Activated T-helper 1 cell treated with anti-CD3 and anti-CD28 coated beads, Interleukin-2, amount 50 U/mL, for 16 hours (primary cell): ENCODE measurements at places on chromosomes 16 and 17.
A peak's percentile ranks its signal among the peaks of the same experiment; 100 is the strongest.

GRCh38 chr17:12952012-12952411 is 65.8 kb downstream of the ELAC2 start:
- no peak for DNase-seq

GRCh38 chr17:31538080-31538762 is 146.7 kb downstream of the RAB11FIP4 start:
- no peak for DNase-seq

GRCh38 chr17:4477255-4477791 is 21.4 kb upstream of the SPNS2 start:
- no peak for DNase-seq

GRCh38 chr16:81277541-81278080 is 37.2 kb upstream of the GAN start:
- DNase-seq: no peak

DNA sequence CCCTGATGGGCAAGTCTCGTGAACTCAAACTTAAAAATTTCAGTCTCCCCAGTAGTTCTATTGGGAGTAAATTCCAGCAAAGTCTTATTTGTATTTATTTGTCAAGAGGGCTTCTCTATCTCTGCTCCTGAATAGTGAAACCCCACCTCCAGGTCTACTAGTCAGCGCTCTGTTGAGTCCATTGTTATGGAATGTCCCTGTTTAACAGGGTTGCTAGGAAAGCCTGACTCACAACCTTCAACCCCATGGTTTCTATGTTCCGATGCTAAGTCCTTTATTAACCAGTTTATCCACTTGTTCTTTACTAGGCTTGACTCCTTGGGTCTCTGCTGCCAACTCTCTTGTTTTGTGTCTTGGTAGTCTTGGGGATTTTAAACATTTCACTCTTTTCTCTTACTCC is 250.7 kb upstream of the MYOCD start:
- DNase-seq: no peak

- peak; percentile 17 for DNase-seq
Observed at GRCh38 chr16:84144209-84144858, 643 bp downstream of the HSDL1 start.
